ENCODE measurements at places on chromosomes 16 and 17.

DNA sequence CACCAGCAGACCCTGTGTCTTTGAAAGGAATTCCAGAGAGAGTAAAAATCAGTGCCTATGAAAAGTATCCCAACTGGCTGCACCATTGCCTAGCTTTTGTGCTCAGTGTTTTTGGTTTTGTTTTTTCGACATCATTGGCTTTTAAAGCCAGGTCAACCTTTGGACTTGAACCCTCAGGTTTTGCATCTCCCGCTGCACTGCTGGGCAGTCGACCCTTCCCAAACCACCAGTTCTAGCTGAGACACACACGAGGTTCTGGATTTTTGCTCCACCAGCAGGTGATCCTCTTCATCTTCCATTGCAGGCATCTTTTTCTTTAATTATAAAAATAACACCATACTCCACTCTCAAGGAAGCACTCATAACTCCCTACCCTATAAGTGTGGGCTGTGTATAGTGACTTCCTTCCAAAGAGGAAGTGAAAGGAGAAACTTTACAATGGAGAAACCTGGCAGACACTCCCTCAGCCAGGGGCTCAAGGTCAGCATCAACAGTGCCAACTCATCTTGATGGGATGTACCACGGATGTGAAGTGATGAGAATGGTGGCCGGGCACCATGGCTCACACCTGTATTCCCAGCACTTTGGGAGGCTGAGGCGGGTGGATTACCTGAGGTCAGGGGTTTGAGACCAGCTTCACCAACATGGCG lies 57.8 kb downstream of the BMERB1 start:
- DNase-seq: no peak

GRCh38 chr17:47301831-47302230 lies 21.9 kb upstream of the EFCAB13 start:
- no peak for DNase-seq

DNA sequence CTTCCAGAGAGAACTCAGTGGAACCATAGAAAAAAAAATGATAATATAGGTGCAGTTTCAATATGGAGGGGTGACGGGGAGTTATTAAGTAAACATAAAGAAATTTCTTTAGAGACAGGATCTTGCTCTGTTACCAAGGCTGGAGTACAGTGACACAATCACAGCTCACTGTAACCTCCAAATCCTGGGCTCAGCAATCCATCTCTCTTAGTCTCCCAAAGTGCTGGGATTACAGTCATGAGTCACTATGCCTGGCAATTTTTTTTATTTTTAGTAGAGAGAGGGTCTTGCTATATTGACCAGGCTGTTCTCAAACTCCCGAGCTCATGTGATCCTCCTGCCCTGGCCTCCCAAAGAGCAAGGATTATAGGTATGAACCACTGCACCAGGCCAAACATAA lies 48.8 kb downstream of the NLRC5 start:
- no peak for DNase-seq

DNA sequence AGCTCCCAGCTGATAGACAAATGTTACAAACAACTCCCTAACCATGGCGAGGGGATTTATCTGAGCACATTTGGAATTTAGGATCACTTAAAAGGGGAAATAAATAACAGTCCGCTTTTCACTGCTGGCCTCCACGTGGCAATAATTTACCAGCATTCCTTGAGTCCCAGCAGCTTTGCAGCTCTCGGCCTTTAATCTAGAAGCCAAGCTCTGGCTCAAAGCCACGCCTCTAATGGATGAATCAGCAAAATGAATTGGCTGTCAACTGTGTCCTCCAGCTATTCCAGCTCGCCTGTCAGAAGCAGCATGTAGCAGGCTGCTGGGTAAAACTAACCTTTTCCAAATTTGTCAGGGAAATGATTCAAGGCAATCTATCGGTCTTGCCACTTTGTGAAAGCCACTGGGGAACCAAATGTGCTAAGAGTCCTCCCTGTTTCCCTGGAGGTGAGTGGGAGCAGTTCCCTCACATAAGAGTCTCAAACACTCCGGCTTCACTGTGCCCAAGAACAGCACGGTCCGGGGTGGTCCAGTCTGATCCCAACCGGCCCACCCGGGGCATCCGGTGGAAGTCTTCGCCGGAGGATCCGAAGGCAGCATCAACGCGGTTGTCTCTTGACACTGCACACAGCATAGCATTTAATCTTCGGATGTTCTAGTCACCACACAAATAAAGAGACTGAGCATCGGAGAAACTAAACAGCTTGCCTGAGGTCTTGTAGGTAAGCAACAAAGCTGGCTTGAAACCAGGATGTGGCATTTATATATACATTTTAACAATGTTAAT lies 143.3 kb downstream of the PARN start:
- DNase-seq: no peak

DNA sequence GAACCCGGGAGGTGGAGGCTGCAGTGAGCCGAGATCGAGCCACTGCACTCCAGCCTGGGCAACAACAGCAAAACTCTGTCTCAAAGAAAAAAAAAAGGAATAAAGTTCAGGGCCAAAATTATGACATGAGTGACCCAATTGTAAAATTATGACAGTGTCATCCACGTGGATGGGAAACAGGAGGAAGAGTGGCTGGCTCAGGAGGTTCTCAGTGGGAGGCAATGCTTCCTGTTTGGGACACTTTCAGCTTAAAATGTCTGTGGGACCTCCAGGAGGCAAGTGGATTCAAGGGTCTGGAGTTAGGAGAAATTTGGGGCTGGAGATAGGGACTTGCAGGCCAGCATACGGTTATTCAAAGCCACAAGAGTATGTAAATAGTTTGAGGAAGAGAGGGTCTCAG lies 8.0 kb upstream of the STX4 start:
- no peak for DNase-seq

DNA sequence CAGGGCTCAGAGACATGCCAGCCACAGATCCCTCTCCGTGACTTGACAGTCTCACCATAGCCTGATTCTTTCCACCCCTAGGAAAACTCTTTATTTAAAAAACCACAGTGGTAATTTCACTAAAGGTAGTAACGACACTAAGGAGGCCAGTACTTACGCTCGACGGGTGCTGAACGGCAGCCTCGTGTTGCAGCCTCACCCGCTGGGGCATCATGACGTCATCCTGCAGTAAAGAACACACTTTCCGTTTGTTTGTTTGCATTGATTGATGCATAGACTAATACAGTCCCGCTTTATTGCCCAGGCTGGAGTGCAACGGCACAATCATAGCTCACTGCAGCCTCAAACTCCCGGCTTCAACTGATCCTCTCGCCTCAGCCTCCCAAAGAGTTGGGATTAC lies 65.1 kb upstream of the METRNL start:
- no peak for DNase-seq

- peak; percentile 11 for DNase-seq
These were observed 34.0 kb downstream of the PGS1 start for GRCh38 chr17:78412403-78412802.

DNA sequence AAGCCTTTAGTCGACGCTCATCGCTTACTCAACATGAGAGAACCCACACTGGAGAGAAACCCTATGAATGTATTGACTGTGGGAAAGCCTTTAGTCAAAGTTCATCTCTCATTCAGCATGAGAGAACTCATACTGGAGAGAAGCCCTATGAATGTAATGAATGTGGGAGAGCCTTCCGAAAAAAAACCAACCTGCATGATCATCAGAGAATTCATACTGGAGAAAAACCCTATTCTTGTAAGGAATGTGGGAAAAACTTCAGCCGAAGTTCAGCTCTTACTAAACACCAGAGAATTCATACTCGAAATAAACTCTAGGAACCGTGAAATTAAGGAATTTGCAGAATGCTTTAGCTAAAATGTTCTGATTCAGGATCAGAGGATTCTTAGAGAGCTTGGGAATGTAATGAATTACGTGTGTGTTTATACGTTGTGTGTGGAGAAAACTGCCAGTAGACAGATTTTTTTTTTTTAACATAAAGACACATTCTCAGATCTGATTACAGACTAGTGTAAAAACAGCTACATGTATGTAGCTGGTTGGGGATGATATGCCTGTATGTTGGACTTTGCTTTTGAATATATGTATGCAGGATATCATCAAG lies 25.4 kb downstream of the ZFP90 start:
- DNase-seq: no peak

DNA sequence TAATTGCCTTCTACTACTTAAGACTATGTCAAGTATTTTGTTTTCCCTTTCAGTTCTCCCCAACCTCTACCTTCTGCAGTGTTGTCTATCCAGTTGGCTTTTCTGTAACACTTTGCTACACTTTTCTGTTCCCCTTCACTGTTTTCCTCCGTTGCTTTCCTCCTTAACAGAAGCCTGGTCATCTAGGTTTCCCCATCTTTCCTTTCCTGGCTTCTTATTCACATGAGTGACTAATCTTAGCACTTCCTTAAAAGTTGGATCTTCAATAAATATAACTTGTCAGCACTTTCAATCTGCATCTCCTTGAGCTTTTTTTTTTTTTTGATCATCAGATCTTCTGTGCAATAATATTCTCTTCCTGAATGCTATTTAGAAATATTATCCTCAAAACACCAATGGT lies 2.8 kb upstream of the SLFN11 start:
- no peak for DNase-seq

DNA sequence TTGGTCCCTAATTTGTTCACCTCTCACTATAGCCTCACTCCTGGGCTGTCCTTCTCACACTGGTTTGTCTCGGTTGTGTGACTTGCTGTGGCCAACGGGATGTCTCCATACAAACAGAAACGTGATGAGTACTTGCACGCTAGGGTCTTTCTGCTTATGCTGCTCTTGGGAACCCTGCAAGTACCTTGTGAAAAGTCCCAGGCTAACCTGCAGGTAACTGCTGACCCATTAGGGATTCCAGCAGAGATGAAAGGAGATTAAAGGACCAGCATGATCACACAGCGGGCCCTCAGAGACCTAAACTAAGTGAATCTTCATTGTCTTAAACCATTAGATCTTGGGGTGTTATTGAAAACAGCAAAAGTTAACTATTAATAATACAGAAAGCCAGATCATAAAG lies 562.8 kb upstream of the GOT2 start:
- no peak for DNase-seq

DNA sequence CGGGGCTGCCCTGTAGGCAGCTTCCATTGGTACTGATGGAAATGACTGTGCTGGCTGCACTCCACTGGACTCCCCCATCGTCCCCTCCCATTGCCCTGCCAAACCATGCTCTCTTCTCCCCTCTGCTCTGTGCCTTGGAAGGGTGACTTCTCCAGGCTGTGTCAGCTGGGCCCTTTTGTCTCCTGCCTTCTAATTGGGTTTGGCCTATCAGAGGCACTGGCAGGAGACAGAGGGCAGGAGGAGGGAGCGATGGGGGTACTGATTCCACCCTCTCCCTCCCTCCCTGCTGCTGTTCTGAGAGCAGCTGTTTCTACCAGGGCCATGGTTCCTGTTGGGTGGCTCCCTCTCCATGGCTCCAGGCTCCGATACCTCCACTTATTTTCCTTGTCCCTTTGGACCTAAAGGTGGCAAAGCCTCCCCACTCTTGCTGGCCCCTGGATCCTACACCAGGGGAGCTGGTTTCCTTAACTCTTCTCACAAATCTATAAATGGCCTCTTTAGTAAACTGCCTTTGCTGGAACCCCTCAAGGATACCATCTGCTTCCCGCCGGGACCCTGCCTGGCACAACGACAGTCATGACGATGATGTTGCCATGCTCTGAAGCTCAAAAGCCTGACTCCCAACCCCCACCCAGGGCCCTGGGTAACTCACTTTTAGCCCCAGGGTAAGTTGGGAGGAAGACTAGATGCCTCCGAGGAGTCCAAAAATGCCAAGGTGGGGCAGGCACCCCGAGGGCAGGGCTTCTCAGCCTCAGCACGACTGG lies 123.8 kb upstream of the RPL38 start:
- no peak for DNase-seq

GRCh38 chr17:70644096-70644495 lies 474.8 kb downstream of the KCNJ2 start:
- no peak for DNase-seq

GRCh38 chr17:67020293-67020766 lies 24.0 kb upstream of the CACNG1 start:
- no peak for DNase-seq

DNA sequence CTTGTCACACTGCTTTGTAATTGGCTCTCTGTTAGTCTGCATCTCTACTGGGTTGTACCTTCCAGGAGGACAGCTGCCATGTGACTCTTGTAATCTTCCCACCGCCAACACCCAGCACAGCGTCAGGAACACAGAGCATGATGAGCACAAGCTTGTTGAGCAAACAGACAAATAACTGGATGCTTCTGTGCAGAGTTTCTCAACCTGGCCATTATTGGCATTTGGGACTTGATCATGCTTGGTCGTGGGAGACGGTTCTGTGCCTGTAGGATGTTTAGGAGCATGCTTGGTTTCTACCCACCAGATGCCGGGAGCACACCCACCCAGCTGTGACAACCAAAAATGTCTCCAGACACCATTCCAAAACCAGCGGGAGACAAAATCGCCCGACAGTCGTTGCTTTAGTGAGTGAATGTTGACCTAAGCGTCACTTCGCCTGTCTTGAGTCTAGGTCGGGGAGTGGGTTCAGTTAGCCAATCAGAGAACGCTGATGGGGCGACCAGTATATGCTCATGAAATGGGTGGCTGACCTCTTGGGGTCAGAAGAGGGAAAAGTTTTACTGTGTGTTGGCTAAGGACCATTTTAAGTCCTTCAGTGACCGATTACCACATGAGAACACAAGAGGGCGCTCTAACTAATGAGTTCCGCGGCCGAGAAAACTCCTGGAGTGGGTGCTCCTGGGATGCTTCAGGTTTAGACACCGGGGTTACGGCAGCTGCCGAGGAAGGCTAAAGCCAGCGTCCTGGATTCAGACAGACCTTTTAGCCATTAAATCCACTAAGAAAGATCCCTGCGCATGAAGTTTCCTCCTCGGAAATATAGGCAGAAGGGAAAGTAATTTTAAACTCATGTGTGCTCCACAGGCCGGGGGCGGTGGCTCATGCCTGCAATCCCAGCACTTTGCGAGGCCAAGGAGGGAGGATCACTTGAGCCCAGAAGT lies 57.8 kb upstream of the TEX2 start:
- peak; percentile 31 for DNase-seq

DNA sequence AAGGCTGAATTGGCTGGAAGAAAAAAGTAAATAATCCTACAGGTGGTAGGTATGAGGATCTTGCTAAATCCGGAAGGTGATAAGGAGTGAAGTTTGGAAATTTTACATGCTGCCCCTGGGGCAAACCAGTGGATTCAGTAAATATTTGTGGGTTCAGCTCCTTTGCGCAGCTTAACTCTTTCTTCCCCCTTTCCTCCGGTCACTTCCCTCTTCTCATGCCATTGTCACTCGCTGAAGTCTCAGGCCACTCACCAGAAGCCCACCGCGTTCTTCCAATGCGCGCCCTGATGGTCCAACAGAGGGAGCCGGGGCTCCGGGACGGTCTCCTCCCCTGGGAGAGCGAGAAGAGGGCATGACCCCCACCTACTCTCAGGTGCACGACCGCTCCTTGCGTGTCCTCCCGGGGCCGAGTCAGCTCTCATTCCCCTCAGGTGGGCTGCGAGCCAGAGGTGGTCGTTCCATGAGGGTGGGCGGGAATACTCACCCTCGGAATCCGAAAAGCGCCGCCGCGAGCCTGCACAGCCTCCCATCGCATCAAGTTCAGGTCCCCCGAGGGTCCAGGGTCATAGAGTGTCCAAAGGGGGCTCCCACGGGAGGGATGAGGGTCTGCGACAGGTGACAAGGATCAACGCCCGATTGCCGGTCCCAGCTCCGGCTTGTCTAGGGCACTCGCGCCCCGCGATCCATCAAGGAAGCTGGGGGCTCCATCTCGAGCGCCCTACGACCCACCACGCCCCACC lies 474 bp downstream of the CLN3 start:
- DNase-seq: no peak
